Calu3 (cell line): ENCODE measurements at places on chromosomes 5 and 9.

GRCh38 chr9:76333964-76334363, 60.3 kb downstream of the RFK start:
- H3K27me3 ChIP-seq, result no peaks in the 10 kb centered on the region
- no peaks in the 10 kb centered on the region for H3K4me1 ChIP-seq
- no peak overlapping the region for H3K4me3 ChIP-seq
- no peak for DNase-seq
- H3K36me3 ChIP-seq, result no peaks in the 10 kb centered on the region

DNA sequence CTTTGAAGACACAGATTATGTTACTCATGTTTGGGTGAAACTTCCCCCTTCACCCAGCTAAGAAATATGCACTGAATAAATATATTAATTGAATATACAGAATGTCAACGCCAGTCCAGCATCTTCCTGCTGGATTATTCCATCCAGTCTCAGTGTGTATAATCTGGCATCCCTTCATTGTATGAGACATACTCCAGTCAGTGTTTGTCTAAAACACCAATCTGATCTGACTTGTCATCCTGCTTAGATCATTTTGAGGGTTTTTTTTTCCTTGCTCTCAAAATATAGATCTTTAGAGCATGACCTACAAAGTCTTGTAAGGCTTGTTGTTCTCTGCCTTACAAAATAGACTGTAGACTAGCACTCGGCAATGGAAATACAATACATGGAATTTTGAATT, 195.1 kb downstream of the SMARCA2 start:
- no peaks in the 10 kb centered on the region for H3K27me3 ChIP-seq
- H3K27ac ChIP-seq, result no peak overlapping the region
- H3K4me1 ChIP-seq, result no peaks in the 10 kb centered on the region
- no peaks in the 10 kb centered on the region for H3K36me3 ChIP-seq

- H3K4me1 ChIP-seq, result peaks cover 49% of the 10 kb centered on the region
- peak overlapping the region; percentile 99 for H3K27ac ChIP-seq
- peak; percentile 83 for DNase-seq
Measured at GRCh38 chr9:113622600-113623400, 159.3 kb downstream of the RGS3 start.

DNA sequence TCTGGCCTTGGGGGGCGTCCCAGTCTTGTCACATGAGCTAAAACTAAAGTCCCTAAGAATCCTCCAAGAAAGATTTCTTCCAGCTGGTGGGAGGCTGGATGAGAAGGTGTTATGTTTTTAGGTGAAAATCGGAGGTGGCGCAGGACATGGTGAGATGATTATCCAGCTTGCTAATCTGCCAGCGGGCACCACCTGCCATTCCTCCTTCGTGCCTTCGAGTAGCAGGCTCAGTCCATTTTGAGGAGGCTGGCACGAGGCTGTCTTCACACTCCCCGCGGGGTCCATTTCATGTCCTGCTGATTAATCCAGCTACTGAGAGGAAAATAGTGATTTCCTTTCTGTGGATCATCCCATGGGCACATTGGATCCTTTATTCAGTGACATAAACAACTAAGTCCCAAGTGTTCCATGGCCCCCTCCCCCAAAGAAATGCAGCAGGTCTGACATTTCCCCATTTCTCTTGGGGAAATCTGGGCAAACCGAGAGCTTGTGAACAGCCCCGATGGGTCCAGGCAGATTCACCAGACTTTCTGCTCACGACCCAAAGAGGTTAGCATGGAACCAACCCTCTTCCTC, 38.2 kb upstream of the EXOC3 start:
- no peak for DNase-seq
- H3K36me3 ChIP-seq, result peaks cover 4% of the 10 kb centered on the region
- peaks cover 8% of the 10 kb centered on the region for H3K4me1 ChIP-seq
- peaks cover 18% of the 10 kb centered on the region for H3K27me3 ChIP-seq
- H3K4me3 ChIP-seq, result no peak overlapping the region

DNA sequence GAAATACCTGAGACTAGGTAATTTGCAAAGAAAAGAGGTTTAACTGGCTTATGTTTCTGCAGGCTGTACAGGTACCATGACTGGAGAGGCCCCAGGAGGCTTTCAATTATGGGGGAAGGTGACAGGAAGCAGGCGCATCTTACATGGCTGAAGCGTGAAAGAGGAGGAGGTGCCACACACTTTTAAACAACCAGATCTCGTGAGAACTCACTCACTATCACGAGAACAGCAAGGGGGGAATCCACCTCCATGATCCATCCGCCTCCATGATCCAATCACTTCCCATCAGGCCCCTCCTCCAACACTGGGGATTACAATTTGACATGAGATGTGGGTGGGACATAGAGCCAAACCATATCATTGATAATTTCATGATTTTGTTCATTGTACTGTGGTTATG, 2.5 kb upstream of the MED27 start:
- peaks cover 15% of the 10 kb centered on the region for H3K36me3 ChIP-seq
- H3K4me3 ChIP-seq, result no peak overlapping the region
- H3K27ac ChIP-seq, result no peak overlapping the region
- no peak for DNase-seq

DNA sequence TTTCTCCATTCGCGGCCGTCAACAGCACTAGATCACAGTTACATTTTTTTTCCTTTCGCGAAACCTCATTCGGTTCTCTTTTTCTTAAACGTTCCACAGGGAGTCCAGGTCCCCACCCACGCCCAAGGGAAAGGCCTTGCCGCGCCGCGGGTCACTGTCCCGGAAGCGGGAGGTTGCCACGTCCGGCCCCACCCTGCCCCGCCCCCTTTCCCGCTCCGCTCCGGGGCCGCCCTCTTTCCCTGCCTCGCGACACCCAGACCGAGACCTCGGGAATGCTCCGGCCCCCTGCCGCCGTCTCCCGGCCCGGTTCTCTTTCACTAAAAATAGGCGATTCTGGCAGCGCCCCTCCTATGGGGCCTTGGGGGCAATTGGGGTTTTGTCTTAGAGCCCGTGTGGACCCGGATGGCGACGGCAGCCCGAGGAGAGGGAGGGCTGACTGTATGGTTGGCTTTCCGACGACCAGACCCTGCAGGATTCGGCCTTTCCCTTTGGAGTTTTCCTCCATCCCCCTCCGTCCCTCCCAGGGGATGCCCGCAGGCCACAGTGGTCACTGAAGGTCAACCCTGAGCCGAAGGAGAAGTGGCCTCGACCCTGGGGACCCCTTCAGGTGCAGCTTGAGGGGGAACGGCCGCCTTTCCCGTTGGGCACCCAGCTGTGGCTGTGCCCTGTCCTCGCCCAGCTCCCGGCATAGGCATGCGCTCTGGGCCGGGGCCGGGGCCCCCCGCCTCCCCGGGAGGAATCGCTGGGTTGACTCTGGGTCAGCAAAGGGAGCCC, 2.8 kb upstream of the RACK1 start:
- H3K36me3 ChIP-seq, result peaks cover 97% of the 10 kb centered on the region
- H3K4me3 ChIP-seq, result peak overlapping the region; percentile 76
- H3K27ac ChIP-seq, result peak overlapping the region; percentile 99
- DNase-seq, result peak; percentile 94

GRCh38 chr9:72292874-72293607, 72.0 kb downstream of the ZFAND5 start:
- H3K4me1 ChIP-seq, result peaks cover 39% of the 10 kb centered on the region
- peak overlapping the region; percentile 97 for H3K27ac ChIP-seq
- no peak overlapping the region for H3K4me3 ChIP-seq
- peak; percentile 53 for DNase-seq

- H3K4me1 ChIP-seq, result no peaks in the 10 kb centered on the region
- peak; percentile 24 for DNase-seq
- no peak overlapping the region for H3K4me3 ChIP-seq
- no peak overlapping the region for H3K27ac ChIP-seq
- H3K36me3 ChIP-seq, result no peaks in the 10 kb centered on the region
- no peaks in the 10 kb centered on the region for H3K27me3 ChIP-seq
Measured at GRCh38 chr9:14400658-14400995, 86.7 kb upstream of the NFIB start.

DNA sequence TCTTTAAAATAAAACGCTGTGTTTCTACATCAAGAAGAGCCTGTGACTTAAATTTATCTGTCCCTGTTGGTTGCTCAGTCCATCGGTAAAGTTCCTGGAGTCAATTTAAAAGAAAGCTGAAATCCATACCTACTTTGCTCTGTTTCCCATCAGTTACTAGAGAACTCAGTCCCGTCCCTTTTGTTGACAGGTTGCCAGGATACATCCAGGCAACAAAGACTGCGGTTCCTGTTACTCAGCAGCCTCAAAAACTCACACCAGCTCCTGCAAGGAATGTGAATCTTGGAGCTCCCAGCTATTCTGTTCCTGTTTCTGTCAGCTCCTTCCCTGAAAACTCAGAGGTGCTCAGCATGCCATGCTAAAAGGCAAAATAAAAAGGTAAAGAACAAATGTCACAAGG, at the start of gene ZNF474:
Gene ZNF474 (plus strand): TSS at position 241 of the 400 bp plus-strand sequence. CDS start 22,445 bp downstream, outside the sequence.
- no peak within 1 kb of the TSS for H3K4me3 ChIP-seq
- peak; percentile 76 for DNase-seq
- H3K27ac ChIP-seq, result peak within 1 kb of the TSS; percentile 65
- no peaks in the 10 kb centered on the region for H3K36me3 ChIP-seq
- no peaks in the 10 kb centered on the region for H3K27me3 ChIP-seq

GRCh38 chr5:33936381-33937016, at the start of gene RXFP3:
Gene RXFP3 (plus strand): TSS chr5:33936386. CDS start chr5:33936741, 355 bp downstream.
- no peak within 1 kb of the TSS for H3K4me3 ChIP-seq
- peaks cover 9% of the 10 kb centered on the region for H3K4me1 ChIP-seq
- H3K27me3 ChIP-seq, result peaks cover 43% of the 10 kb centered on the region
- H3K27ac ChIP-seq, result no peak within 1 kb of the TSS
- DNase-seq, result no peak

DNA sequence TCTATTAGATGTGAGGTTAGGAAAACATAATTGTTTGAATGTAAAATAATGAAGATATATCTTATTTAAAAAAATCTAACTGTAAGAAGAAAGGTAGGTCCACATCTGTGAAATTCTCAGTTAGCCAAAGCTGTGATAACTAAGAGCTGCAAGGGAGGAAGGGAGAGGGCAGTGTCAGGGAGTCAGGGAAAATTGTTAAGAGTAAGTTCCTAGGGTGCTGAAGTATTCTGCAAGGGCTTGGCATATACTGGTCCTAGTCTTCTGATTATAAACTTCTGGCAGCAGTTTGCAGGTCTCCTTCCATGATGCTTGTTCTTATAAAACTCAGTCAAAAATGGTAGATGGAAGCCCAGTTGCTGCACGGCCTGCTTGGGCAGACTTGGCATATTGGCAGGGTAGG, 233.2 kb downstream of the NMUR2 start:
- no peaks in the 10 kb centered on the region for H3K27me3 ChIP-seq
- DNase-seq, result no peak
- no peak overlapping the region for H3K27ac ChIP-seq

- peaks cover 10% of the 10 kb centered on the region for H3K36me3 ChIP-seq
- peaks cover 16% of the 10 kb centered on the region for H3K4me1 ChIP-seq
- peak overlapping the region; percentile 59 for H3K4me3 ChIP-seq
- peaks cover 14% of the 10 kb centered on the region for H3K27me3 ChIP-seq
Measured at GRCh38 chr9:36036253-36036779, 397 bp upstream of the RECK start.

GRCh38 chr9:74078647-74079046, 418.5 kb upstream of the RORB start:
- H3K27me3 ChIP-seq, result no peaks in the 10 kb centered on the region
- no peak overlapping the region for H3K27ac ChIP-seq
- no peaks in the 10 kb centered on the region for H3K36me3 ChIP-seq
- no peak overlapping the region for H3K4me3 ChIP-seq

GRCh38 chr9:105466898-105467455, 19.1 kb downstream of the FSD1L start:
- no peak for DNase-seq
- H3K4me3 ChIP-seq, result no peak overlapping the region
- no peak overlapping the region for H3K27ac ChIP-seq
- H3K36me3 ChIP-seq, result no peaks in the 10 kb centered on the region

DNA sequence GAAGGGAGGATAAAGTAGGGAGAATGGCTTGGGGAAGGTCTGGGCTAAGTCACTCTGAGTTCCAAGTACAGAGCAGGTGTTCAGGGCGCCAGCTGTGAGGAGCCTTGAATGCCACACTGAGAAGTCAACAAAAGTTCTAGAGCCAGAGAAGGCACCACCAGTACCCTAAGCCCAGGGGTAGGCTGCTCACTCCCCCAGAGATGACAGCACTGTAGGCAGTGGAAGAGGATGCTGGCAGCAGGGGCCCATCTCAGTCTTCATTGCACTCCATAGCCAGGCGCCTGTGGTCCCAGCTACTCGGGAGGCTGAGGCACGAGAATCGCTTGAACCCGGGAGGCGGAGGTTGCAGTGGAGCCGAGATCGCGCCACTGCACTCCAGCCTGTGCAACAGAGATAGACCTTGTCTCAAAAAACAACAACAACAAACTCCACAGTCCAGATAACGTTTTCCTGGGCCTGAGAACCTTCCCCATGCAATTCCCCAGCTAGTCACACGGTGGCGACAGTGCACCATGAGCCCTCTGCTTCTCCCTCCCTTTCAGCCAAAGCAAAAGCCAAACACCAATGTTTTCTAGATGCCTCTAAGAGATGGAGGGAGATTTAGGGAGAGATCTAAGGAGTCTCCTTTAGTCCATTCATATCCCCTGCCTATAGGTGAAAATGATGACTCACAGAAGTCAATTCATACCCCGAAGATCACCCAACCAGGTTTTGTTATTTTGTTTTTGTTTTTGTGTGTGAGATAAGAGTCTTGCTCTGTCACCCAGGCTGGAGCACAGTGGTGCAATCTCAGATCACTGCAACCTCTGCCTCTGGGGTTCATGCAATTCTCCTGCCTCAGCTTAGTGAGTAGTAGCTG, 19.8 kb upstream of the NSD1 start:
- peaks cover 20% of the 10 kb centered on the region for H3K4me1 ChIP-seq
- no peak overlapping the region for H3K27ac ChIP-seq
- no peak overlapping the region for H3K4me3 ChIP-seq
- peak; percentile 85 for DNase-seq

GRCh38 chr9:128251732-128252100, 24.1 kb downstream of the GOLGA2 start:
- peaks cover 16% of the 10 kb centered on the region for H3K36me3 ChIP-seq
- DNase-seq, result no peak
- H3K27ac ChIP-seq, result no peak overlapping the region
- no peaks in the 10 kb centered on the region for H3K4me1 ChIP-seq
- no peaks in the 10 kb centered on the region for H3K27me3 ChIP-seq

GRCh38 chr5:171575386-171575785, 155.9 kb downstream of the FGF18 start:
- no peak overlapping the region for H3K27ac ChIP-seq
- no peak for DNase-seq
- H3K4me1 ChIP-seq, result no peaks in the 10 kb centered on the region

- peaks cover 5% of the 10 kb centered on the region for H3K36me3 ChIP-seq
- no peaks in the 10 kb centered on the region for H3K4me1 ChIP-seq
- no peak overlapping the region for H3K4me3 ChIP-seq
- no peak for DNase-seq
Measured at GRCh38 chr5:180486636-180487149, 7.5 kb upstream of the CNOT6 start.
